ENCODE measurements at places on chromosomes 2 and 18. TPM values are rescaled to one million over a fixed set of nuclear protein-coding genes. Genes with fewer than 3 reads are reported as not detected.

DNA sequence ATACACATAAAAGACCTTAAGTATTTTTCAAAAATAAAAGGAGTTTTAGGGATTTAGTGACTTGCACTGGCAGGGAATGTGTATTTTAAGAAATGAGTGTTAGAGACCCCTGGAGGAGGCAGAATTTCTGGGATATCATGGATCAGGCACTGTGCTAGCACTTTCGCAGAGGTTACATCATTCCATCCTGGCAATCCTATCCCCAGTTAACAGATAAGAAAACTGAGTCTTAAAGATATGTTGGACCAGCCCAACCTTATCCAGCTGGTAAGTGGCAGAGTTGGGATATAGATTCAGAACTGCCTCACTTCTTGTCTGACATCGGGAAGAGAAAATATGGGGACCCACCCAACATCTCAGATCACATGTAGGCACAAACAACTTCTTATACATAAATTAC is 160.3 kb upstream of the EPAS1 start:
- DNase-seq, result no peak

GRCh38 chr2:118221536-118222272 is 133.4 kb downstream of the INSIG2 start:
- no peak for DNase-seq

DNA sequence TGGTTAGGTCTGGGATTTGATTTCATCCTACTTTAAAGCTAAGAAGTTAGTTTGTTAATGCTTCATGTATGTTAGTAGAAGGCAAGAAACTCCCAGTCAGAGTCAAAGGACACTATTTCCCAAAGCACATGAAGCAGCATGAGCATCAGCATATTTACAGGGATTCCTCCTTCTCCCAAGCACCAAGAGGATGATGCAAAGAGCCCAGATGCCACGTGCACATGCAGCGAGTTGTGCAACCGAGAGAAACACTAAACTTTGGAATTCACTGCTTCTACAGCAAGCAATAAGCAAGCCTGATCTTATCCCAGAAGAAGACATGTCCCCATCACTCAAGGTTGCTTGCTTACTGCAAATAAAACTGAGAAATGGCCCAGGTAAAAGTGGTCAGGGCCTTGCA is 32.5 kb downstream of the CPO start:
- DNase-seq, result no peak

RGPD4 gene
- not detected for total RNA-seq
